ENCODE measurements at places on chromosomes 2 and 18.

DNA sequence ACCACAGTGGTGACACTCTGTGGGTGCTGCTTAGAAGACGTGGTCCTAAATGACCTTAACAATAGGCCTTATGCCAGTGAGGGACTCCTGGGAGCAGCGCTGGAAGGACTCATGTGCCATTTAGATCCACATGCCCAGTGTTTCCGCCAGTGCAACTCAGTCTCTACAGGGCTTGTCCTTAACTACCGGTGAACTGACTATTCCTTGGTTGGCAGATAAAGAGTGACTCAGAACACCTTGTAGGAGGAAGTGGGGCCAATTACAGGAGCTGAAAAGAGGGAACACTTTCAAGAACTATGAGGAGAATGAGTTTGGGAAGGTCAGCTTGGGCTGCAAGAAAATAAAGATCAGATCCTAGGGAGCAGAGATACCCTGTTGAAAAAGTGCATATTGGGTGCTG is 1.8 kb upstream of the CDK5R2 start:
- DNase-seq = no peak

- DNase-seq = no peak
Measured at GRCh38 chr2:136342138-136342537, 224.2 kb upstream of the CXCR4 start.

DNA sequence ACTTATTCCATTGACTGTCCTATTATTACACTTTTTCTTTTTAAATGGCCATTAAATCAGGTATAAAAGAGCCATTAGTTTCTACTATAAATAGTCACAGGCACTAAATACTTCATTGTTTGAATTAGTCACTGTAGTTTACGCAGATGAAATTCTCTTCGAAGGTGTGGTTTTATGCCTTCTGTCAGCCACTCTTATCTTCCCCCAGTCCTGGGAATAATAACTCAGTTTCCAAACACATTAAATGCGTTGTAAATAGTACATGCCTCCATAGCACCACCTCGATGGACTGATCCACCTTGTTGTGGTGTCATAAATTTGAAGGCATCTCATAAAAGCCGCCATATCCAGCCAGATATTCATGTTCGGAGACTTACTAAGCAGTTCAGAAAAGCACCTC is 72.1 kb upstream of the PARD3B start:
- no peak for DNase-seq

DNA sequence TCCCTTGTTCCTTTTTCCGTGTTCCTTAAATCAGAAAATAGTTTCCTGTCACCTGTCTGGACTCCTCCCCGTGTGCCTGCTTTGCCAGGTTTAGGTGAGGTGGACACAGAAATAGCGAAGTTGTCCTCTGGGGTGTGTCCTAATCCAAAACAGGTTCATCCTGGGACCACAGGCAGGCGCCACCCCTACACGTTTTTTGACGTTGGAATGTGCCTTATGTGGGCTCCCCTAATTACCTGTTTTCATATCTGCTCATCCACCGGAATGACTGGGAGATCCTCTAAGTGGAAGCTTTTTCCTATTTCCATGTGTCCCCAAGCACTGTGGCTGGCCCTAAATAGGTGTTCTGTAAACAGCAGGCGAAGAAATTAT is 49.0 kb upstream of the PAIP2B start:
- DNase-seq = peak; percentile 10

DNA sequence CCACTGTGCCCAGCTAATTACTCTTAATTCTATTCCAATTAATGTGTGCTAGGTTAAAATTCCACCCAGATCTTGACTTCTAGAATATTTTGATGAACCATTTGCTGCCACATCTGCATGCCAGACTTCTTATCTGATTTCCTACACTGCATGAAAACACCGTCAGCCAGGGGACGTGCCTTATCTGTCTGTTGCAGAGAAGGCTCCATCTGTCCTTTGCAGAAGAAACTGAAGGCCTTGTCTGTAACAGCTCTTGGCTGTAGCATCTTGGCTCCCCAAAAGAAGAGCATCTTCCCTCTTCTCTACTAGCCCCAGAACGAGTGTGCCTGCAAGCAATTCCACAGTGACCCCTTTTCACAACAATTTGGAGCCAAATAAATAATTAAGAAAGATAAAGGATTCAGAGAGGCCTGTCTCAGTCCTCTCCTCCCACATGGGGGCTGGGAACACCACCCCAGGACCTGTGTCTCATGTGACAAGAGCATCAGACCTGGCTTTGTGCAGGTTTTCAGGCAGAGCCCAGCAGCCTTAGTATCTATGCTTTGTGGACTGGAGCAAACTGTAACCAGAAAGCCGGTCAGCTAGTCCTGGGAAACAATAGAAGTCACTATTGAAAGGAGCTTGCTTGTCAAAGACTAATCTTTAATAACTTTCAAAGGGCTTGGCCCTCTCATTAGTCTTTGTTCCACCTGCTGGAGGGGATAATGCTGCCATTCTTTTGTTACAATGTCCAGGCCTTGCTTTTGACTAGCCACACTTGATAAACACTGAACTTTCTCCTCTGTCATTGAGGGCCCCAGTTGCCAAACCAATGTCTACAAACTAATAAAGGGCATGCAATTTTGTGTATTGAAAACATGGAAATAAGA is 84.0 kb upstream of the NEUROD1 start:
- no peak for DNase-seq

- no peak for DNase-seq
Measured at GRCh38 chr2:183371545-183371944, 247.3 kb downstream of the NUP35 start.

DNA sequence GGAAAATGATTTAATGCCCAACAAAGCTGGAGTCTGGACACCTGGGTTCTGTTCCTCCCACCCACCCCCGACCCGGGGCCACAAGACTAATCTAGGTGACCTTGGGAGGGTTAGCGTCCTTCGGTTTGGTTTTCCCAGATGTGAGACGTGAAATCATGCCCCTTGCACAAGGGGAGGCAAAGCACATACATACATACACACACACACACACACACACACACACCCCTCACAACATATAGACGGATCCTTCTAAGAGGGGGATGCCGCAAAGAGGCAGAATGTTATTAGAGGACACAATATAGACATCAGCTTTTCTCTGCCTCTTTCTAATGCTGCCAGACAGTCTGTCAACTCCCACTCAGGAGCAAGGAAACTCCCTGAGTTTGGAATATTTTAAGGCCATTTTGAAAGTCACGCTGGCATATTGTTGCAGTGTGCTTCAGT is 616 bp upstream of the RBMS1 start:
- DNase-seq = no peak

DNA sequence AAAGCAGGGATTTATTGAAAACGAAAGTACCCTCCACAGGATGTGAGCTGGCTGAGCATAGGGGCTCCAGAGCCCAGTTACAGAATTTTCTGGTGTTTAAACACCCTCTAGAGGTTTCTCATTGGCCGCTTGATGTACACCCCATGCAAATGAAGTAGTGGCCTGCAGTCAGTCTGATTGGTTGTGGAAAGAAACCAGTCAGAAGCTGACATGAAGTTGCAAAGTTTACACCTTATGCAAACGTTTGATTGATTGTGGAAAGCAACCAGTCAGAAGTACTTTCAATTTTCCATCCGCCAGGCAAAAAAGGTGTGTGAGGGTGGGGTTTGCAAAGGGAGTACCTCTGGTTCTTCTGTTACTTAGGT is 62.3 kb downstream of the VWA3B start:
- DNase-seq = peak; percentile 10

DNA sequence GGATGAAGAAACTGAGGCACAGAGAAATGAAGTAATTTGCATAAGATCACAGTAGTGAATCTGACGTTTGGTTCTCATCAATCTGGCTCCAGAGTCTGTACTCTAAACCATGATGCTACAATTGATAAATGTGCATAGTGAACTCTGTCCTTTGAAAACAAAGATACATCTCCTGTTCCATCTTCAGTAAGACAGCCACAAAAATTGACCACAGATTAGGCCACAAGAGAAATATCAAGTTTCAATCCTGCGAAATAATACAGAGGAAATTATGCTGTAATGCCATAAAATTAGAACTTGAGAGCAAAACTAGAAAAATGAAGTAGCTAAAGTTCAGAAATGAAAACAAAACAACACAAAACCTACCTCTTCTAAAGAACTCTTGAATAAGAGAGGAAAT is 28.4 kb downstream of the FAM98A start:
- DNase-seq = no peak

DNA sequence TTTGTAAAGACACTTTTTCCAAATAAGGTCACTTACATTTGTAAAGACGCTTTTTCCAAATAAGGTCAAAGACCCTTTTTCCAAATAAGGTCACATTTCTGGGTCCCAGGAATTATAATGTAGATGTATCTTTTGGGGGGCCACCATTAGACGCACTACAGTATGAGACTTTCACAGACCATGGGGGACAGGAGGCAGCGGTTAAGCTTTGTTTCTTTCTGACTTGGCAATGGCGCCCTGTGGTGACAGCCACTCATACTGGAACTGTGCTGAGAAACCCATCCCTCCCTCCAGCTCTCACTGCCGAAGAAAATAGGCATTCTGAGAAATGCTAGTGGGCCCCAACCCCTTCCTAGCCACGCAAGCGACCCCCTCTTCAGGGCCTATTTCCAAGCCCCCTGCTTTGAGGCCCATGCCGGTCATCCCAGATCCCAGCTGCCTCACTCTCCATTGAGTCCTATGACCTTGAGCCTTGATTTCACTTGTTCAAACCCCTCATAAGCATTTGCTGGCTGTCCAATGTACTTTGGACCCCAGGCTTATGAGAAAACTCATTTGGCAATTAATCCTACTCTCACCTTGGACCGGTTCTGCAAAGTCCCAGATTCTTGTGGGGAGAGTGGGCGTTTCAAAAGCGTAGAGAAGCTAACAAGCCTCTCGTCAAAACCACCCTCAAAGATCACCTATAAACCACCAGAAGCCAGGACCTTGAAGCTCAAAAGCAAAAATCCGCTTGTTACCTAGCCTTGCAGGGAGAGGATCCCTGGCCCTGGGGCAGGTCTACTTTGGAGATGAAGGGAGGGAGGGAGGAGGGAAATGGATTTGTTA is 11.3 kb upstream of the SPATA3 start:
- no peak for DNase-seq

- DNase-seq = peak; percentile 78
Measured at GRCh38 chr18:63366213-63367052, 573 bp downstream of the KDSR start.

GRCh38 chr2:187397886-187398285 is 50.2 kb downstream of the CALCRL start:
- no peak for DNase-seq

GRCh38 chr18:48340560-48340959 is 68.6 kb downstream of the ZBTB7C start:
- no peak for DNase-seq

GRCh38 chr18:53380063-53380639 is 844.3 kb downstream of the MBD2 start:
- no peak for DNase-seq

GRCh38 chr2:226184940-226185615 is 614.5 kb downstream of the IRS1 start:
- DNase-seq = no peak

GRCh38 chr18:42011053-42011452 is 56.0 kb downstream of the PIK3C3 start:
- DNase-seq = no peak

- DNase-seq = no peak
Measured at GRCh38 chr2:135997380-135997779, 12.0 kb upstream of the DARS1 start.

DNA sequence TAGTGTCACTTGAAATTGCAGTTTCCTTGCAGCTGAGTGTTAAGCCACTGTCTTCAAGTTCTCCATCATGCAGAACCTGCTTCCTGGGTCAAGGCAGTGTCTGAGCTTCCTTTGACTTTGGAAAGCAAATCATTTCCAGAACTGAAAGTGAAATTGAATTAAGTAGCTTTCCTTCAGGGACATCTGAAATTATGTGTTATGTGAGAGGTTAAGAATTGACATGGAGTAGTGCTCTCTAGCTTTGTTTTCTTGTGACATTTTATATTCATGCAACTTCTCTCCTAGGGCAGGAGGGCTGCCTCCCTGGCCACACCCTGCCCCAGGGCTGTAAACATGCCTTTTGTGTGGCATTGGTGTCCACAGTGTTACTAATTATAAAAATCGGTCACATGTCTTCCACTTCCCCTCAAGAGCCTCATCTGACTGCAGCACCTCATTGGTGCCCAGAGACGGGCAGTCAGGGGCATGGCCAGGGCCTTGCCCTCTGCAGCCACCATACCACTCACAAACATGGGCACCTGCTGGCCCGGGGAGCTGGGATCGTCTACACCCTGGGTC is 14.4 kb downstream of the RAB12 start:
- DNase-seq = no peak

DNA sequence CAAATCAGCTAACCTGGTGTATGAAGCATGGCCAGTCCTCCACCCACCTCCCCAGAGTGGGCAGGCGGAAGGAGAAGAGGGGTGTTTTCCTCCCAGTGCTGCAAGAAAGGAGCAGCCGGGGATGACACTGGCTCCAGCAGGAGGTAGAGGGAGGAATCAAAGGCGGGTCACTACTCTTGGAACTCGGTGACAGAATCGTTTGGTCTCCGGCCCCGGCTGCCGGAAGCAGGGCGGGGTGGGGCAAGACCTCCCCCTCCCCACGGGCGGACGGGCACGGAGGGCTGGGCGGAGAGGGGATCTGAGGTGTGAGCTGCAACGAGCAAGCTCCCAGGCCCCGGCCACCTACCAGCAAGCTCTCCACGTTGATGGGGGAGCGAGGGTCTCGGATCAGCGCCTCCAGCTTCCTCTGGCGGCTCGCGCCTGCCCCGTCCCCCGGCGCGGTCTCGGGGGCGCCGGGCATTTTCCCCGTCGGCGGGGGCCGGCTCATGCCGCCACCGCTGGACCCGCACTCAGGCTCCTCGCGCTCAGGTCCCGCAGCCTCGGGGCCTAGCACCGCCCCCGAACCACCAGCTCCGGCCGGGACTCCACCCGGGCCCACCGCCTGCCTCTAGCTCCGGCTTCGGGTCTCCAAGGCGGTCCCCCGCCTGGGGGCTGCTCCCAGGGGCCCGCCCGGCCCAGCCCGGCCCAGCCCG is 640 bp downstream of the ROCK2 start:
- peak; percentile 58 for DNase-seq

- DNase-seq = no peak
Measured at GRCh38 chr18:22311301-22311700, 106.4 kb downstream of the CTAGE1 start.

GRCh38 chr2:160338901-160339685 is 139.0 kb upstream of the ITGB6 start:
- no peak for DNase-seq

- peak; percentile 71 for DNase-seq
Measured at GRCh38 chr2:64453770-64454385, at the start of gene LGALSL. LGALSL (plus strand) TSS chr2:64454162; CDS start chr2:64454546, 384 bp downstream.

DNA sequence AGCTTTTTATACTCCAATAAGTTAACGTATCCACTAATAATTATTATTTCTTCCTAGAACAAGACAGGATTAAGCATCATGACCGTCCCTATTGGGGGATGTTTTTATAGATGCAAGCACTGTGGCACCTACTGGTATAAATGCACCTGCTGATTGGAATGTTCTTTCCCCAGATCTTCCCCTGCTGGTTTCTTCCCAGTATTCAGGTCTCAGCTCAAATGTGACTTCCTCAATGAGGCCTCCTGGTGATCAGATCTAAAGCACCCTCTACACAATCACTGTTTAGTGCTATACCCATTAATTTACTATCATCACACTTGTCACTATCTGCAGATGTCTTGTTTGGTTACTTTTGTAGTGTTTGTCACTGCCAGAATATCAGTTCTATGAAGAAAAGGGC is 3.9 kb upstream of the TYMS start:
- no peak for DNase-seq

GRCh38 chr2:17363846-17364245 is 154.4 kb downstream of the RAD51AP2 start:
- DNase-seq = no peak

Data from PC-9 (cell line).